ENCODE measurements at places on chromosomes 13 and 19.

DNA sequence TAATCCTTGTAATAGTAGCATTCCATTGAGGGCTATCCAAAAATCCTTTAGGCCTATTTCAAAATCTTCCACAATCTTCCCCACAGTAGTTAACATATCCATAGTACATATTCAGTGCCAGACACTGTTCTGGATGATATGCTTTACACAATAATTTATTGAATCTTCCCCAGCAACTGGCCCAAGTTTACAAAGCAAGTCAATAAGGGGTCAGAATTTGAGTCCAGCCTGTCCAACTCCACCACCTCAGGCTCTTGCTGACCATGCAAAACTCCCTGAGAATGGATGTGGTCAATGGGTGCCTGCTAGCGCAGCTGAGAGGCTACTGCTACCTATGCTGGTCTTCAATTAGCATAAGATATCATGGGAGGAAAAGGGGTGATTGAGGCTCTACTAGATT, 529.6 kb downstream of the FGF9 start:
- DNase-seq, result no peak

GRCh38 chr19:1154731-1155351, 19.2 kb downstream of the SBNO2 start:
- DNase-seq, result no peak

- DNase-seq, result no peak
These were observed 39.1 kb downstream of the PCDH8 start for GRCh38 chr13:52809310-52809769.

DNA sequence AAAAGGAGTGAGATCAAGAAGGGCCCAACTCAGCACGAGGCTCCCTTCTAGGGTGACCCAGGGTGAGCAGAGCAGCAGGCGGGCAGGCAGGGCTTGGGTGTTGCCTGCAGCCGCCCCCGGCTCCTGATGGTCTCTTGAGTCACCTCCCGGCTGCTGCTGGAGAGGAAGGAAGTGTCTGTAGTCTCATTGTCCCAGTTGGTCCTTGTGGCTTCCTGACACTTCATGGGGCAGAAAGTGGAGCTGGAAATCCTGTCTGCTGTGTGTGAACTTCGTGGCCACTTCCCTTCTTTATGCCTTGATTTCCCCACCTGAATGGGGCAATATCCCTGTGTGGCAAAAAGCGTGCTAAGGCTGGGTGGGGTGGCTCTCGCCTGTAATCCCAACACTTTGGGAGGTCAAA, 2.5 kb downstream of the MAP1S start:
- no peak for DNase-seq

GRCh38 chr13:103351035-103351828, 285.0 kb upstream of the SLC10A2 start:
- DNase-seq, result no peak

DNA sequence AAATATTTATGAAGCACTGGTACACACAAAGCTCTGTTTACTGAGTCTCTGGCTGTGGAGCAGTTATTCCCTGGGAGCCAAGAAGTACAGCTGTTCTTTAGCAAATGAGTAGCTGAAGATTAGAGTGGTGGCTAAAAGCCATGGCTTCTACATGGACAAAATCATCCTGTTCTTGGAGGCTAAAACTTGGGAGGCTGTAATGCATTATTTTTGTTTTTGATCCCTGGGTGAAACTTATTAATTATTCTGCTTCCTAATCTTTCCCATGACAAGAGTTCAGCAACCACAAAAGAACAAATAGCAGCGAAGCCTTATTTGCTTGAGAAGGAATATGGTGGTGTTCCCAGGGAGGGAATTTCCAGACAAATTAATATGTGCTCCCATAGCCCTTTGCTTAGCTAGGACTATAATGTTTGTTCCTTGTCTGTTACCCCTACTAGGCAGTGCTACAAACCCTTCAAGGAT, 109.5 kb downstream of the DCT start:
- no peak for DNase-seq

GRCh38 chr19:14058182-14059092, 3.4 kb downstream of the PALM3 start:
- DNase-seq, result no peak

GRCh38 chr19:38707512-38708114, 36.7 kb downstream of the CAPN12 start:
- no peak for DNase-seq

Measured in stimulated activated CD4-positive, alpha-beta T cell treated with anti-CD3 and anti-CD28 coated beads, Interleukin-1b, Interleukin-23, amount 100 ng/mL, for 1 hour (primary cell).